ENCODE measurements at places on chromosomes 3 and 15.

GRCh38 chr15:91525751-91526150, 327.8 kb upstream of the SLCO3A1 start:
- DNase-seq, result no peak

DNA sequence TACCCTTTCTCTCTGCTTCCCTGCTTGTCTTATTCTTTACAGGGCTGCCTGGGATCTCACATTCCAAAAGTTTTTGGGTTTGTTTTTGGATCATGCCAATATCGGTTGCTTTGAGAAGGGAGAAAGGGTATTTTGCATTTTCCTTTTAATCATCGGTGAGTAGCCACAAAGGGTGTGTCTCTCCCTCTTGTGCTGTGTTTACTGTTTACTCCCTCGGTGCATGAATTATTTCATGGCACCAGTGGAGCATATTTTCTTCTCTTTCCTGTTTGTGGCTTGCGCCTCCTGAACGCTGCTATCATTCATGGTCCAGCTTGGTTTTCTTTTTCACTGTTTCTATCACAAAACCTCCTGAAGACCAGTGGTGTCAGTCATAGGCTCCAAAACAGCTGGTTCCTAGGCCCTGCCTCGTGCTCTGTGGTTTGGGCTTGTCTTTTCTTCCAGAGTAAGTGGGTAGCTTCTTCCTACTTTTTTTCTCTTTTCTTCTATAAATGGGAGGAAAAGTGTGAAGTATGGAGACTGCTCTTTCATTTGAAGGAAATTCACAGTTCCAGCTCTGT, 54.9 kb downstream of the IGF1R start:
- DNase-seq, result no peak

- DNase-seq, result no peak
These were observed 401.8 kb downstream of the SHQ1 start for GRCh38 chr3:72446218-72447058.

GRCh38 chr3:25151281-25151902, 276.7 kb upstream of the RARB start:
- no peak for DNase-seq

DNA sequence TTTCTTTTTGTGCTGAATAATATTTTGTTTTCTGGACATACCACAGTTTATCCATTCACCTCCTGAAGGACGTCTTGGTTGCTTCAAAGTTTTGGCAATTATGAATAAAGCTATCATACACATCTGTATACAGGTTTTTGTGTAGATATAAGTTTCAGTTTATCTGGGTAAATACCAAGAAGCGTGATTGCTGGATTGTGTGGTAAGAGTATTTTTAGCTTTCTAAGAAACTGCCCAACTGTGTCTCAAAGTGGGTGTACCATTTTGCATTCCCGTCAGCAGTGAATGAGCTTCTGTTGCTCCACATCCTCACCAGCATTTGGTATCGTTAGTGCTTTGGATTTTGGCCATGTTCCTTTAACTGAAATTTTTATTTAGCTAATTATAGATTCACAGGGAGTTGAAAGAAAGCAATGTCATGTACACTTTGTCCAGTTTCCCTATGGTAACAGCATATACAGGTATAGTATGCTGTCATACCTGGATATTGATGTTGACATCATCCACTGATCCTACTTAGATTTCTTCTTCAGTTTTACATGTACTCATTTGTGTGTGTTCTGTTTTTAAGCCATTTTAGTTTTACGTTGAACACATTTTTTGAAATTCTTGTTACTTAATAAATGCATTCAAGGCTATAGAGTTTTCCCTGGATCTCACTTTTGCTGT, 11.9 kb downstream of the ARID3B start:
- no peak for DNase-seq

GRCh38 chr3:157533298-157534070, 30.3 kb upstream of the VEPH1 start:
- DNase-seq, result no peak

- no peak for DNase-seq
These were observed 69.4 kb downstream of the FHIT start for GRCh38 chr3:61181874-61182273.

GRCh38 chr3:183156266-183156665, 6.3 kb downstream of the LAMP3 start:
- no peak for DNase-seq

GRCh38 chr3:161821591-161821990, 325.0 kb downstream of the OTOL1 start:
- DNase-seq, result no peak

DNA sequence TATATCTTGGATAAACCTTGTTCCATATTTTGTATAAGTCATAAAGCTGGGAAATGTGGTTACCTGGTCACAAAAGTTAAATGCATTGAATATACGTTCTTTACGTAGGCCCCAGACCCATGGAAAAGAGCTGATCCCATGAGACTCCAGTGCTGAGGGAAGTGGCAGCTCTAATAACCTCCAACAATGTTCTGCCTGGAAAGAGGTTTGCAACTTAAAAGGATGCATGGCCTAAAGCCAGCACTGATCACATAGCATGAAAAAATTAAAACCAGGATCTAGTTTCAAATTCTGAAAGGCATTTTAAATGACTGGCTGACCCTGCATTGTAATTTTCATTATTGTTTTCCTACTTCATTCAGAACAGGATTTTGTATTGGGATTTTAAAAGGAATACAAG, 27.9 kb upstream of the STRIT1 start:
- DNase-seq, result no peak

DNA sequence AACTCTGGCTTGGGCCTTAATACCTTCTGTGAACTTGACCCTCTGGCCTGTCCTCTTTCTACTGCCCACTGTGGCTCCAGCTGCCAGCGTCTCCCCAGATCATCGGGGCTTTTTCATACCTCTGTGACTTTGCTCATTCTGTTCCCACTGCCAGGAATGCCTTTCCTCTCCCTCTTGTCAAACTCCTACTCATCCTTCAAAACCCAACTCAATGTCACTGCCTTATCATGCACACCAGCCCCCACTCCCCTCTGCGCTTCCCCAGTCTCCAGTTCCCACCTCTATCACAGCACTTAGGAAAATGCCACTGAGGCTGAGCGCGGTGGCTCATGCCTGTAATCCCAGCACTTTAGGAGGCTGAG, 4.9 kb downstream of the ANPEP start:
- no peak for DNase-seq

DNA sequence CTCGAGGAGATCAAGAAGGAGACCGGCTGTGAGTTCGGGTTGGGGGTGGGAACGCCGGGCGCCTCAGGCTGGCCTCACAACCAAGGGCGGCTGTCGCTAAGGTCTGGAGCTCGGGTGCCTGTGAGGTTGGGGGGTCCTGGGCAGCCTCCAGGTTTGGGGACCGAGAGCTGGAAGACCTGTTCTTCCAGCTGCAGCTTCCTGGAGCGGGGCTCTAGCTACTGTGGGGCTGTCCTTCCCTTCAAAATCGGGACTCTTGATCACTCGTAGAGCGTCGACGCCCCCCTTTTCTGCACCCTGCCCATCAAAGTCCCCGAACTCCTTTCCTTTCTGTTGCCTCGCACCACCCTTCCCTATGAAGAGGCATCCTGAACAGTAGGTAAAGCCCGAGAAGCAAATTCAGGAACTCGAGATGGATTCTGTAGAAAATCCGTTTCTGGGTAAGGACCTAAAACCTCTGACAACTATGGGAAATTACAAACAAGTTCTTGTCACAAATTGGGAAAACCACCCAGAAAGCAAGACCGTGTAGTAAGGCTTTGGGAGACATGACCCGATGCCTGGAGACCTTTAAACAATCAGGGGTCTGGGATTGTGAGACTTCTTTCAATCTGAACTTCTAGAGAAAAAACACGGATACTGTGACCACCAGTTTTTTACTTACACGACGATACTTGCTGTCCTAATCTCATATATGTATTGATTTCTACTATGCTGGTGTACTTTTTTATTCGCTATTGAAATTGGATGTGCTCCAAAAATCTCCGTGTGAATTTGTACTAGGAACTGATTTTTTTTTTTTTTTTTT, 556 bp downstream of the CHP1 start:
- DNase-seq, result no peak

GRCh38 chr3:182794455-182795388, 1.4 kb downstream of the ATP11B start:
- no peak for DNase-seq

DNA sequence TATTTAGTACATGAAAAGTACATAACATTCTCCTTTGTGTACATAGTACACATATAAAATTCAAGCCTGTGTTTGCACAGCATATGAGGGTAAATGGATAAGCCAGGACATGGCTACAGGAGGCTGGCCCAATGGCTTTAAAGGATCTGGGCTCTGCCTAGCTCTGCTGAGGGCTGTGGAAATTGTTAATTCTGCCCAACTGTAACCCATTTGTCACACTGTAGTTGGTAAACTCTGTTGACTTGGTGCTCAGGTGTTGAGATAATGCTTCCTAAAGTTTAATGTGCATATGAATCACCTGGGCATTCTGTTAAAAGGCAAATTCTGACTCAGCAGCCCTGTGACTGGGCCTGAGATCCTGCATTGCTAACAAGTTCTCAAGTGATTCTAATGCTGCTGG, 196.5 kb upstream of the ZPLD1 start:
- DNase-seq, result no peak

- DNase-seq, result no peak
These were observed 125.4 kb upstream of the BFSP2 start for GRCh38 chr3:133274477-133274876.

DNA sequence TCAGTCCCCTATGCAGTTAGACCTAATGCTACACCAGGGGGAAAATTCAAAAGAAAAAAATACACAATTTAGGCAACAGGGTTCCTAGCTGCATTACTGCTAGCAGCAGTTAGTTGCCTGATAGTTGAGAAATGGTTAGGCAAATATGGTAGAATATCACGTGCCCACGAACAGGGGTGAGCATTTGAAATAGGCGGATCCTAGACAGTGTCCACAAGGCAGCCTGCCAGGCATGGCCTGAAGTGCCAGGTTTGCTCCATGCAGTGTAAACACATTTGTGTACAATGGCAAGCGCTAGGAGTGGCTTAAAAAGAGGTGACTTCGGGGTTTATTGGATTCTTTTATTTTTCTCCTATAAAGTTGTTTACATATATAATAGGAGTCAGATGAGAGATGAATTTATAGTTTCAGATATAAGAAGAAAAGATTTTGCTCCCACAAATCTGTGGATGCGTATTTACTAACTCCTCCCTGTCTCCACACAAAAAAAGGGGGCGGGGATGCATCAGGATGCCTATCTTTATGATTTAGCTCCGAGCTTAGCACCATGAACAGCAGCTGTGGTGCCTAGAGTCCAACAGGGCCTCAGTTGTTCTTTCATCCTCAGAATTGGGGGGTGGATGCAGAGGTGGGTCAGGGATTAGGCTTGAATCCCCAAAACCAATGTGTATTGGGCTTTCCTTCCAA, 3.9 kb upstream of the TGM4 start:
- no peak for DNase-seq

DNA sequence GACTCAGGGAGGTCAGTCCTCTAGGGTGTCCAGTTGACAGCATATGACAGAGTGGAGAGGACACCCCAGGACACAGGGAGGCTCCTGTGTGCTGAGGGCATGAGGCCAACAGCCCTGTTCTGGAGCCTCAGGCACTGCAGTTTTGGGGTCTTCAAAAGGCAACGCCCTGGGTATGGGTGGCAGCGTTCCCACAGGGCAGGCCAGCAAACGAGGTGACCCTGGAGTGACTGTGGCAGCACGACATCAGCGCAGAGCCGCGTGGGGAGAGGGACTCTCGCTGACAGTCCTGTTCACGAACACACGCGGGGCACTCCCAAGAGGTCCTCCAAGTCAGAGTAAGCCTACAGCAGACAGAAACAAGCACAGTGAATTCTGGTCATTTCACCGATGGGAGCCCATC, 41.4 kb upstream of the VPS8 start:
- DNase-seq, result no peak

DNA sequence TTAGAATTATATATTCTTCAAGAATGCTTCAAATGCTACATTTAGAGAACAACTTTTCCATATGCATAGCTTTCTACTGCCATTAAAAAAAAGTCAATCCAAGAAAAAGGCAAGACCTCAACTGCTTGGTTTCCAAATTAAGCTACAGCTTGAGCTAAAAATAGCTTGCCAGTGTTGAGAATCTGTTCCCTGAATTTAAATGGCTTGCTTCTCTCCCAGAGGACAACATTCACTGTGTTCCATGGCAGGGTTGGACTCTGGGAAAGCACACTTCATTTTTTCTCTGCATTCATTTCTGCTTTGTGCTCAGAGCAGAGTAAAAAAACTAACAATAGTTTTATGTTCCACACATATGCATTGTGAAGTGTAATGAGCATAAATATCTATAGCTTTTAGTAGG, 50.3 kb upstream of the ACTL6A start:
- no peak for DNase-seq

GRCh38 chr3:158830391-158830790, 28.5 kb downstream of the MFSD1 start:
- no peak for DNase-seq
